ENCODE measurements at places on chromosomes 6 and 20. TPM values are rescaled to one million over a fixed set of nuclear protein-coding genes. Genes with fewer than 3 reads are reported as not detected.

RNF146 gene
- total RNA-seq, result 17.6 TPM

- H3K4me1 ChIP-seq, result no peaks in the 10 kb centered on the region
- no peak overlapping the region for H3K4me3 ChIP-seq
- H3K27me3 ChIP-seq, result no peaks in the 10 kb centered on the region
- no peak for DNase-seq
- no peak overlapping the region for H3K27ac ChIP-seq
- H3K36me3 ChIP-seq, result no peaks in the 10 kb centered on the region
These were observed 84.1 kb downstream of the RNF217 start for GRCh38 chr6:125046107-125046925.

MCM8 gene
- total RNA-seq, result 21.9 TPM

DNA sequence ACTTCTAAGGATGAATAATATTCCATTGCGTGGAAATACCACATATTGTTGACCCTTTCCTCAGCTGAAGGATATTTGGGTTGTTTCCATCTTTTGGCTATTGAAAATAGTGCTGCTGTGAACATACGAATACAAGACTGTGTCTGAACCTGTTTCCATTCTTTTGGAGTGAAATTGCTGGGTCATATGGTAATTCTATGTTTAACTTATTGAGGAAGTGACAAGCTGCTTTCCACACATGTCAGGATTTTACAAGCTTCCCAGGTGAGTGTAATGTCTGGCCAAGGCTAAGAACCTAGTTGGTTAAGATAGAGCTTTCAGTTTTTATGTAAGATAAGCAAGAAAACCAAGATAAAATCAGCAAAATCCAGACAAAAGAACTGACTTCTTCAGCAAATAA lies 48.8 kb downstream of the PPP1R3G start:
- DNase-seq, result no peak
- H3K4me3 ChIP-seq, result no peak overlapping the region
- H3K36me3 ChIP-seq, result no peaks in the 10 kb centered on the region
- H3K27ac ChIP-seq, result no peak overlapping the region
- no peaks in the 10 kb centered on the region for H3K27me3 ChIP-seq

- H3K4me1 ChIP-seq, result no peaks in the 10 kb centered on the region
- DNase-seq, result no peak
- no peak overlapping the region for H3K27ac ChIP-seq
- no peaks in the 10 kb centered on the region for H3K36me3 ChIP-seq
- H3K27me3 ChIP-seq, result no peaks in the 10 kb centered on the region
- H3K4me3 ChIP-seq, result no peak overlapping the region
These were observed 127.9 kb downstream of the DTNBP1 start for GRCh38 chr6:15534974-15535373.

GRCh38 chr6:5082487-5083306 lies 2.4 kb upstream of the PPP1R3G start:
- no peak overlapping the region for H3K4me3 ChIP-seq
- no peaks in the 10 kb centered on the region for H3K36me3 ChIP-seq
- peaks cover 29% of the 10 kb centered on the region for H3K4me1 ChIP-seq
- H3K27ac ChIP-seq, result no peak overlapping the region
- no peaks in the 10 kb centered on the region for H3K27me3 ChIP-seq

GRCh38 chr6:56842686-56843475 lies 112.0 kb upstream of the BEND6 start:
- no peaks in the 10 kb centered on the region for H3K27me3 ChIP-seq
- no peak for DNase-seq
- H3K36me3 ChIP-seq, result no peaks in the 10 kb centered on the region
- H3K4me3 ChIP-seq, result peak overlapping the region; percentile 91

DNA sequence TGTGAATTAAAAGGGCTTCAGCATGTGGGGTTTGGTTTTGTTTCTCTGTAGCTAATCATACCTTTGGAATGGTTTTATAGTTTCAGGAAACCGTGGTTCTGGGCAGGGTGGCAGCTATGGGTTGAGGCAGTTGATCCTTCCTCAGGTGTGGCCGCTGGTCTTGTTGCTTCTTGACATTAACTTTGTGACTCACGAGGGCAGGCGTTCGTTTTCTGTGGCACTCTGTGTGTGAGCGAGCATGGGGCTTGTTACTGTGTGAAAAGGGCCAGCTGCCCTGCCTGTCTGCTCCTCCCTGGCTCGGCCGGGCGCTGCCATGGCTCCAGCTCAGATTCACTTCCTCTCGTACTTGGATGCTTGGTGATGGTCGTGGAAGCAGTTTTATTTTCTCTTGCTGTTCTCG lies 16.2 kb downstream of the DNAJC5 start:
- H3K4me1 ChIP-seq, result peaks cover 38% of the 10 kb centered on the region
- H3K4me3 ChIP-seq, result no peak overlapping the region
- no peaks in the 10 kb centered on the region for H3K27me3 ChIP-seq
- peak; percentile 12 for DNase-seq

SIRPB1 gene
- 1.9 TPM for total RNA-seq

AK9 gene
- 3.5 TPM for total RNA-seq

GRCh38 chr6:119142041-119142440 lies 63.6 kb upstream of the FAM184A start:
- H3K27ac ChIP-seq, result no peak overlapping the region
- H3K36me3 ChIP-seq, result no peaks in the 10 kb centered on the region
- H3K4me3 ChIP-seq, result no peak overlapping the region
- DNase-seq, result no peak

GRCh38 chr6:111970426-111970825 lies 83.5 kb upstream of the CCN6 start:
- no peaks in the 10 kb centered on the region for H3K27me3 ChIP-seq
- no peak for DNase-seq
- H3K36me3 ChIP-seq, result no peaks in the 10 kb centered on the region
- no peak overlapping the region for H3K4me3 ChIP-seq

MCCD1 gene
- not detected for total RNA-seq

NRN1 gene
- not detected for total RNA-seq

GRCh38 chr6:52849137-52849536 lies 8.5 kb upstream of the GSTA5 start:
- no peaks in the 10 kb centered on the region for H3K4me1 ChIP-seq
- H3K36me3 ChIP-seq, result no peaks in the 10 kb centered on the region
- no peak overlapping the region for H3K27ac ChIP-seq
- no peaks in the 10 kb centered on the region for H3K27me3 ChIP-seq
- DNase-seq, result no peak
- H3K4me3 ChIP-seq, result no peak overlapping the region

DNA sequence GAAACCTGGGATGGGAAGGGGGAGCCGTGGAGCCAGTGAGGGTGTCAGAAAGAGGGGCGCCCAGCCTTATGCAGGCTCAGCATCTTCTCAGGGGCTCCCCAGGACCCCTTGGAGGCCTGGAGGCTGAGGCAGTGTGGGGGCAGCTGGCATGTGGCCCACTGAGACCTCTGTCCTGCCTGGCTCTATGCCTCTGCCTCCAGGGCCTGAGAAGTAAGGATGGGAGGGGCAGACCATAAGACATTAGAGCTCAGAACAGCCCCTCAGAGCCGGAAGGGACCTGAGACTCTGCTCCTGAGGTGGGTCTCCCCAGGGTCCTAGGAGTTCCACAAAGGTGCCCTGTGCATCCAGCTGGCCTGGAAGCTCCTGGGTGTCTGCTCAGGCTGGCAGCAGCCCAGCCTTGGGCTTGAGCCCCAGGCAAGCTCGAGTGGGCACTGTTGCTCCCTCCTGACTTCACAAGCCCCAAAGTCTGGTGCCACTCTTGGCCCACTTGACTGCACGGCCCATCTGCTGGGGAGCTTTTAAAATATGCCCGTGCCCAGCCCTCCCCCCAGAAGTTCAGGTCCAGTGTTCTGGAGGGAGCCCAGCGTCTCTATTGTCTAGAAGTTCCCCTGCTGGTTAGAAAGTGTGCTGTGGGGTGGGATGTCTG lies 126.8 kb downstream of the GRM4 start:
- H3K4me1 ChIP-seq, result peaks cover 10% of the 10 kb centered on the region
- no peak for DNase-seq
- no peaks in the 10 kb centered on the region for H3K27me3 ChIP-seq
